ENCODE measurements at places on chromosomes 3 and 15.
A peak's percentile ranks its signal among the peaks of the same experiment; 100 is the strongest.

DNA sequence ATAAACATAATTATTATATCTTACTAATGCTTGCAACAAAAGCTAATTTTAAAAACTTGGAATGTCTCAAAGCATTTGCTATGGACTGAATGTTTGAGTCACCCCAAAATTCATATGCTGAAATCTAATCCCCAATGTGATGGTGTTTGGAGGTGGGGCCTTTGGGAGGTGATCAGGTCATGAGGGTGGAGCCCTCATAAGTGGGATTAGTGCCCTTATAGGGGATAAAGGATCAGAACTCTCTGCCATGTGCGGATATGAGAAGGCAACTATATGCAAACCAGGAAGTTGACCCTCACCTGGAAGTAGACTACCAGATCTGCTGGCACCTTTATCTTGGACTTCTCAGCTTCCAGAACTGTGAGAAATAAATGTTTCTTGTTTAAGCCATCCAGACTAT, 137.7 kb downstream of the LIPC start:
- no peak for DNase-seq

- no peak for DNase-seq
These were observed 84.2 kb downstream of the LRRC49 start for GRCh38 chr15:70976851-70977250.

DNA sequence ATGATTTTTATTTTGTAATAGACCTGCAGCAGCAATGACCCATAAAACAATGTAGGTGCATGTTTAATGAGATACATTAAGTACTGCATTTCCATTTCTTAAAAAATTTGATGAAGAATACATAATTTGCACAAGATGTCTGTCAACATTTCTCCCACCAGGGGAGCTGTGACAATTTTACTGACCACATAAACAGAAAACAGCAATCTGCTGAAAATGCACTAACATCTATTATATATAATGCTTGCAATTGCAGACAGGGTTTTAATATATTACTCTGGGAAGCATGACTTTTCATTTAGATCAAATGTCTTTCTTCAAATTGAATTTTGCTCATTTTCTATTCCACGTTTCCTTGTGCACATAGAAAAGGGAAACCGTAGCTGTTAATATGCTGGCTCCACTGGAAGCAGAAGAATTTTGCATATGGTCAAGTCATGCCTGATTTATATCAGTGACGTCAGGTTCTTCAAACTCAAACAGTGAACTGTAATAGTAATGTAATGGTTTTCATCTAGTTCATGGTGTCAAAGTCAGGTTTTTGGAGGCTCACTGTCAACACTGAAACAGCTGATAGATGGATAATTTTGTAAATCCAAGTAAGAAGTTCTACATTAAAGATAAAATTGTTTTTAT, 79.8 kb upstream of the IGF1R start:
- DNase-seq = no peak

- no peak for DNase-seq
These were observed 333.8 kb upstream of the UMPS start for GRCh38 chr3:124396339-124396950.

DNA sequence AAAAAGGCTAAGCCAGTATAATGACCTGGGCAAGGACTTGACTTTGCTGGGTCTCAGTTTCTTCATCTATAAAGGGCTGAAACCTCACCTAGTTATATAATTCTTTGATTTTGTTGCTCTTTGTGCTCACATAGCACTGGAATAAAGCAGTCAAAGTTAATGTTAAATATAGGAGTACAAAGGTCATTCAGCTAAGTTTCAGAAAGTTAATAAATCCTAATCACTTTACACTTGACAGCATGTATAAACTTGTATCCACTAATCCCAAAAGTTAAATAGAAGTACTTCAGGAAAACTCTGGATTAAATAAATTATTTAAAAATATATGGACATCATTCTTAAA, 33.9 kb downstream of the PLCL2 start:
- no peak for DNase-seq

- no peak for DNase-seq
These were observed 2.6 kb downstream of the PRC1 start for GRCh38 chr15:90991587-90992285.

GRCh38 chr3:110267304-110267845, 804.2 kb upstream of the NECTIN3 start:
- DNase-seq = no peak

GRCh38 chr15:99755692-99756409, 22.6 kb upstream of the LYSMD4 start:
- DNase-seq = peak; percentile 55

DNA sequence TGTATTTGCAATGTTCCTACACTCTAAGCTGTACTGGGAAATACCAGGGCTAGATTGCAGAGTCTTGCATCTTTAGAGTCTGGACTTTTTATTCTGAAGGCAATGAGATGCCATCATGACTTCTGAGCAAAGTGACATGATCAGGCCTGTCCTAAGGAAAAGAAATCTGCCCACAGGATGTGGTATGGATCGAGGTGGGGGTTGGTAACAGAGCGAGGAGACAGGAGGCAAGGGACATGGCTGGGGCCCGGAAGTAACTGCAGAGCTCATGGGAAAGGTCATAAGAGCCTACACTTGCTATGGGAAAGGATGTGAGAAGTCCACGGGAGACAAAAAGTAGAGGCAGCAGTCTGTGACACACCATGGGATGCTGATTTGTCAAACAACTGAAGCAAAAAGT, 121.5 kb downstream of the OXNAD1 start:
- no peak for DNase-seq

DNA sequence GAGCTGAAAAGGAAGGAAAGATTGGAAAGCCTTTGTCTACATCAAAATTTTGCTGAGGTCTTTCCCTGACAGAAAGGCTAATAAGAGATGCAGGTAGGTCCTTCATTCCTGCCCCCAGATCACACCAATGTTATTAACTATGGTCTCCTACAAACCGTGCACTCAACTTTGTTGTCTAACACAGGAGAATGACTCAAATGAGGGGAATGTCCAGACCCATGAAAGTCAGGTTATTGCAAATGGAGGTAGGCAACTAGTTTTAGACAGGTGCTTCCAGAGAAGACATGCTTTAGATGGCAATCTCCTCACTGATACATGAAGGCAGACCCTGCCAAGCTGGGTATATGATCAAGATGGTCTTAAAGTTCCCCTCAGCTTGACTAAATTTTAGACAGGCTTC, 51.0 kb downstream of the NFKBIZ start:
- DNase-seq = no peak

- no peak for DNase-seq
These were observed 839.8 kb upstream of the ALCAM start for GRCh38 chr3:104526901-104527401.

GRCh38 chr15:77221174-77221573, 150.3 kb upstream of the TSPAN3 start:
- no peak for DNase-seq

DNA sequence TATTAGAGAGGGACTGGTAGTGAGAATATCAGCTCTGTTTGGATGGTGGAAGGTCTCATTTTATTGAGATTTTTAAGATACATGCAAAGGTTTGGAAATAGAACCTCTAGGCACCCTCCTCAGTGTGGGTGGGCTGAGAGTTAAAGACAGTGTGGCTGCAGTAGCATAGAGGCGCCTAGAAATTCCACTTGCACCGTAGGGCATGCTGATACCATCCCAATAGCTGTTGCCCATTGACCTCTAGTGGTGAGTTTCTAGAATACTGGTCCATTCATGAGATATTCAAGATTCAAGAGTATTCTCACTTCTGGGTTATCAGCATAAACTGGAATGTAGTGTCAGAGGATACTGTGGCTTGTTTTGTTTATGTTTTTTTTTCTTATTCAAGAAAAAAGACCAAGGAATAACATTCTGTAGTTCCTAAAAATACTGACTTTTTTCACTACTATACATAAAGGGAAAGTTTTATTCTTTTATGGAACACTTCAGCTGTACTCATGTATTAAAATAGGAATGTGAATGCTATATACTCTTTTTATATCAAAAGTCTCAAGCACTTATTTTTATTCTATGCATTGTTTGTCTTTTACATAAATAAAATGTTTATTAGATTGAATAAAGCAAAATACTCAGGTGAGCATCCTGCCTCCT, 87.2 kb downstream of the TGFBR2 start:
- DNase-seq = peak; percentile 53

GRCh38 chr3:146781059-146781458, 175.9 kb upstream of the PLSCR5 start:
- no peak for DNase-seq

DNA sequence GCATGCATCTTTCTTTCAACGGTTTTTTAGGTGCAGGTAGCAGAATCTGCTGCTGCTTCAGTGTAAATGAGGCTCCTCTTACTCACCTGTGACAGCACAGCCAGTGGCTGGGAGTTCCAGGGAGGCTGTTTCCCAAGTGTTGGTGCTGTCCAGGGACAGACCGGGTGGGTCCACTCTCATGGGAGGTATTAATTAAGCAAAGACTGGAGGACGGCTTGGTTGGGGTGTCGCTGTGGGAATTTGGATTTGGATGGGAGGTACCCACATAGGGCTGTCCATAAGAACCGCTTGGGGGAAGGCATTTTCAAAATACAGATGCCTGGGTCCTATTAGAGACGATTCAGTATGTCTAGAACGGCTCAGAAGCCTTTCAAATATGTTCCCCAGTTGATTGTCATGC, 42.9 kb downstream of the SV2B start:
- no peak for DNase-seq

DNA sequence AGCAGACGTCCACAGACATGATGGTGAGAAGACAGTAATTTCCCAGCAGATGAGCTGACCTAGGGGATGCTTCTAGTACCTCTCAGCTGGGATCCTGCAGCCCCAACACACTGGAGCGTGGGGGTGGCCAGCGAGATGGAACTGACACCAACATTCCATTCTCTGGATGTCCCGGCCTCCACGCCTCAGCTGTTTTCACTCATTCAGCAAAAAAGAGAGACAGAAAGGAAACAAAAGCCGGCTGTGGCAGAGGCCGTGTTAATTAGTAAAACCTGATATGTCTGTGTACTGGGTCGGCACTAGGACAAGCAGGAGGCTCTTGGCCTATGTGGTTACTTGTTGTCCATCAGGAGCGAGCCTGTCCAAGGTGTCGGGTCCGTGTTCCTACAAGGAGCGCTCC, 82.6 kb upstream of the MYZAP start:
- no peak for DNase-seq

DNA sequence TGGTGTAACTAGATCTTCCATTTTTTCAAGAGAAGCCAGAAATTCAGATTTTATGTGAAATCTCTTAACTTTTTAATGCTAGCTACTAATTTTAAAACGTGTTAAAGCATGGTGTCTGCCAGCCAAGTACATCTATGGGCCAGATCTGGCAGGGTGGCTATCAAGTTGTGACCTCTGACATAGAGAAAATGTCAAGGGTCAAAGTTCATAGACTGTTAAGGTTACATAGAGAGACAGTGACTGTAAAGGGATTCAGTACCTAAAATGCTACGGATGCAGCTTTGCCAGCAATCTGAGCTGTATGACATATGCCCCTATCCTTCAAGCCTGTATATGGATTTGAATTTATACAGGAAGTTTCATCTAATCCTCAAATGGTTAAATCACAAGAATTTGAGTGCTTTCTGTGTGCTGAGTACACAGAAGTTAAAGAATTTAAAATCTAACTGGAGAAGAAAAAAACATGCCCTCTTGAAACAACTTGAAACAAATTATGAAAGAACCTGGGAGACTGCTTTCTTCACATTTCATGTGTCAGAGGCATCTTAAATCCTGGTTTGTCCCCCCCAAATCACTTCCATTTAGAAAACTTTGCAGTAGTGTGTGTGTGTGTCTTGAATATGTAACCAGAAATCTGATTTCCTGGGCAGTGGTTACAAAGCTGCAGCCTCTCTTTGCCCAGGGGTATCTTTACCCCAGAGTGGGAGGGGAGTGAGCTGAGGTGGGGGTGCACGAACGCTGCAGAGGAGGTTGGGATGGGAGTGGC, 895 bp upstream of the ARHGAP31 start:
- no peak for DNase-seq

GRCh38 chr15:99209326-99209725, 40.1 kb downstream of the TTC23 start:
- DNase-seq = no peak

GRCh38 chr3:52404391-52404790, 40.5 kb downstream of the SEMA3G start:
- DNase-seq = no peak

DNA sequence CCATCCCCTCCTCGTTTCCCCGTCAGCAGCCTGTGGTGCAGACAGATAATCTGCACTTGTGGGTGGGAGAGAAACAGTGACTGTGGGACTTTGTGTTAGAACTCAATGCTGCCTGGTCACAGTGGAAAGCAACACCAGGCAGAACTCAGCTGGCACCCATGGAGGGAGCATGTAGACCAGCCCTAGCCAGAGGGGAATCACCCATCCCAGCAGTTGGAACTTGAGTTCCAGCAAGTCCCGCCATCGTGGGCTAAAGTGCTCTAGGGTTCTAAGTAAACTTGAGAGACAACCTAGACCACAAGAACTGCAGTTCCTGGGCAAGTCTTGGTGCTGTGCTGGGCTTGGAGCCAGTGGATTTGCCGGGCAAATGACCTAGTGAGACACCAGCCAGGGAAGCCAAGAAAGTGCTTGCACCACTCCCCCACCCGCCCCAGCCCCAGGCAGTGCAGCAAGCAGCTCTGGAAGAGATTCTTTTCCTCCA, 24.4 kb downstream of the ISG20 start:
- no peak for DNase-seq

DNA sequence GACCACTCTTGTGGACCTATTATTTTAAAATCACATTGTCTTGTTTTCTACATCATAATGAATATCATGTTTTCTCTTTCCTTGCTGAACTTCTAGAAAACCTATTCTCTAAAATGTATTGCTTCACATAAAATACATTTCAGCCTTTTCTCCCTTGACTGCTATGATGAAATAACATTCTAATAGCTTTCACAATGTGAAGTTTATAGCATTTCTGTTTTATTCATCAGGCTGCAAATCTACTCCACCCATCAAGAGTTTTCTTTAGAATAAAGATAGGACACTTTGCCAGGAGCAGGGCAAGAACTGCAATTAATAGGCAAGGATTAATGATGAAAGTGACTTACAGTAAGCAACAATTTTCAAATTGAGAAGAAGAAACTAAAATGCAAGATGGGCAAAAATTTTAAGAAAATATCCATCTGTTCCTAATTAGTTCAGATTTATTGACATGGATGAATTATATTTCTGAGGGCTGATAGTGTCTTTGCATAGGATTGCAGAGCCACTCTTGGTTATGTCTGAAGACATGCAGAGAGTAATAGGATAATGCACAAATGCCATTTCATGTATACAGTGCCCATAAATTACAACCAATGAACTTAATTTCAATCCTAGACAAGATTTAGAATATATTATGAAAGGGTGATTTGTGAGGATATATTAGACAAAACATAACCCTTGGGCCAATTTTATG, 21.7 kb downstream of the LEKR1 start:
- no peak for DNase-seq

DNA sequence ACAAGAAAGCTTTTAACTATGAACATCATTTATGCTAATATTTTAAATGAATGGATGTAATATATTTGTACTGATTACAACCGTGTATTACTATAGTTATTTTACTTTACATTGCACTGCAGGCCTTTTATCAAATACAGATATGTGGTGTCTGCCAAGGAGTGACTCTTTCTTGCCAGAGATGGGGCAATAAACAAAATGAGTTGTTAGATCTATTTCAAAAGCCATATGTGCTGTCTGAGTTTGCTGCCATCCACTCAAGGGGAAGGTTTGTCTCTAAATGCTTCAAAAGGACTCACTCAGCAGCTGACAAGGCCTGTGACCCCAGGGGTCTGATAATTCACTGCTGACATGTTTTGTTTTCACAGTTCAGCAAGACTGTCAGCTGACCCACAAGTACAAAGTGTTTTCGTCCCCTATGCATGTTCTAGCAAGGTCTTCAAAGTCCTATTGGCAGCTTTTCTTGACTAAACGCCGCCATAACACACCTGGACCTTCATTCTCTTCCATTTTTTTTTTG, 41.3 kb upstream of the ZBED2 start:
- no peak for DNase-seq

Data from prostate gland (tissue), 2 donors.